ENCODE measurements at places on chromosomes 11 and 22.

DNA sequence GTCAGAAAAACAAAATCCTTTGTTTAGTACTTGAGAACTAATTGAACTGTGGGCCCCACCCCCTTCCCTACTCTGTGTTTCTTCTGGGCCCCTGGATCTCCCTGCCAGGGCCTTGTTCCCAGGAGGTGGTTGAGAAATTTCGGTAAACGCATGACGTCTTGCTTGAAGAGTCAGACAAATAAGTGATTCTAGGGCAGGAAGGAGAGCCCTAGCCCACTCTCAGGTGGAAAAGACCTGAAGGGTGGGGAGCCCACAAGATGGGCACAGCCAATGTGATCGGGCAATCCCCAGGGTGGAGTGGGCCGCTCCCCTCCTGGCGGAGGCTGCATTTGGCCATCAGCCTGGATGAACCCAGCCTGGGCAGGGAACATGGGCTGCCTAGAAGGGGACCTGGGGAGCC is 16.8 kb upstream of the P2RY2 start:
- DNase-seq = no peak

DNA sequence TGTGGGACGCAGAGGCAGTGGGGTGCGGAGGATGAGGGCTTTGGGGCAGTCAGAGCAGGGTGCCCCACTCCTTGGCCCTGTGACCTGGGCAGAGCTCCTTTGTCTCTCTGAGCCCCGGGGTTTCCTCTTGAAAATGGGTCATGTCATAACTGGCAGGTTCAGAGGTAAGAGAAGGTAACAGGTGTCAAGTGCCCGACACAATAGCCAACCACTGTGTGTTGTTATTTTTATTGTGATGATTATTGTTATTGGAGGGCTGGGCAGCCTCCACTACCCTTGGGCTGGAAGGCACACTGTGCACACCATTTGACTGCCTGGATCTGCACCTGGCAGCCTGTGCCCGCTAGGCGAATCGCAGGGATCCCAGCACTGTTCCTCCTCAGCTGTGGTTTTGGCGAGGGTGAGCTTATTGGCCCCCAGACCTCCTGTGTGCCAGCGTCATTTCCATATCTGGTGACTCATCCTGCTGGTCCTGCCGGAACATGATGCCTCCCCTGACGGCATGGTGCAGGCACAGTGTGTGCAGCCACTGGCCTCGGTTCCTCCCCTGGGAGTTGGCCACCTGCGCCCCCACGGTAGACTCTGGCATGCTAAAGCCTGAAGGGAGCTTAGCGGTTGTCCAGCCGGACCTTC is 15.4 kb upstream of the SOX10 start:
- DNase-seq = no peak

- DNase-seq = no peak
Measured at GRCh38 chr11:48104568-48104924, 112.1 kb upstream of the OR4B1 start.

GRCh38 chr11:19071255-19071654 is 10.7 kb upstream of the MRGPRX2 start:
- DNase-seq = peak; percentile 89

DNA sequence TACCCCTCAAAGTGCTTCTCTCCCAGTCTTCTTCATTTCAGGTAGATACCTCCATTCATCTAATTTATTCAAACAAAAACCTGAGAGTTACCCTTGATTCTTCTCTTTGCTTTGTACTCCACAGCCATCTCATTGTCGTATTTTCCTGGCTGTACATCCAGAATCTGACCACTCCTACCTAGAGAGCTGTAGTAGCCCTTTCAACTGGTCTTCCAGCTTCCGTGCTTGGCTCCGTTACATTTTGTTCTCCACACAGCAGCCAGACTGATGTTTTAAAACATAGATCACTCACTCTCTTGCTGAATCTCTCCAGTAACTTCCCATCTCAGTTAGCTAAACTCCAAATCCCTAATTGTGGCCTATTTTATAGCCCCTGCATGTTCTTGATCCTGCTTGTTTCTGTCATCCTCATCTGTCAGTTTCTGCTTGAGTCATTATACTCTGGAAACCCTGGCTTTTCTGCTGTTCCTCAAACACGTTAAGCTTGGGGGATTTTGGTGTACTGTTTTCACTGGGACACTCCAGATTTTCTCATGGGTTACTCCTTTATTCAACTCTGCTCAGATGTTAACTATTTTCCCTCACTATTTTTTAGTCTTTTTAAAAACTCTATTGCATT is 7.4 kb downstream of the SPCS2 start:
- no peak for DNase-seq

Data from fibroblast of skin of right biceps (primary cell).